A549 (cell line): ENCODE measurements at places on chromosomes 5 and 9.

GRCh38 chr9:38335686-38336085 lies 56.8 kb upstream of the ALDH1B1 start:
- DNase-seq: no peak

DNA sequence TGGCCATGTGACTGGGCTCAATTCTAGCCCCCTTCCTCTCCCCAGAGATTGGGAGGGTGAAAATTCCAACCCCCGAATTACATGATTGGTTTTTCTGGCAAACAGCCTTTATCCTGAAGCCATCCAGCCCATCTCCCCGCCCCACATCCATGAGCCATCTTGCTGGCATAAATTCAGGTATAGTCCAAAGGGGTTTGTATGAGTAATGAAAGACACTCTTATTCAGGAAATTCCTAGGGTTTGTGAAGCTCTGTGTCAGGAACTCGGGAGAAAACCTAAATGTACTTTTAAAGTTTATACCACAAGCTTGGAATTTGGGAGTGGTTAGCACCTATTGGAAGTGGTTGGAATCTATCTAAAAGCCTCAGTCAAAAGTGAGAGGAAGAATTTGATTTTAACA lies 80.6 kb upstream of the SIMC1 start:
- no peak for DNase-seq

DNA sequence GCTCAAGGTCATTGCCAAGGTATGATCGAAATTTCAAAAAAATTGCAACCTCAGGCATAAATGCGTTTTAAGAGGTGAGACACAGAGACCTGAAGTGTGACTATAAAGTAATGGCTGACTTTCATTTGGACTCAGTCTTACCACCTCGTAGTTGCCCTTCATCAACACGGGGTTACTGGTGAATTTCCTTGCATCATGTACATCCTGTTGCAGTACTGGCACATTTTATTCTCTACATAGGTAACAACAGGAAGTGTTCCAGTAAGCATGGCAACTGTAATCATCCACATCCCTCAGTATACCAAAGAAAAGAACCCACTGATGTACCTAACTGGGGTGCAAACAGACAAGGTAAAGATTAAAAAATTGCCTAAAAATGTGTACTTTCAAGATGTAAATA lies 29.3 kb downstream of the MOCS2 start:
- DNase-seq: no peak

DNA sequence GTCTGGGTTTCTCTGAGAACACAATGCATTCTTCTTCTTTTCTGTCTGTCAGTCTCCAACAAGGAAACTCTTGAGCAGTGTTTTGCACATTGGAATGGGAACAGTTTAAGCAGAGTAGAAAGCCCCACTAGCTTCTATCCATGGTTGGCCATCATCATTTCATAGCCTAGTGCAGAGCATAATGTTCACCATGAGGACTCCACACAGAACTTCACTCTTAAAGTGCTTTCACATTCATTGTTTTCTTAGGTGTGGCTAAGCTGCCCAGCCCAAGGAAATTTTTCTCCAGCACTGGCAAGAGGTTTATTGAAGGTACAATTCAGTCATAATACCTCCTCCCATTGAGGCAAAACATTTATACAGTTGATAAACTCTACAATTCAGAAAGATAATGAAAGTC lies 503.0 kb upstream of the CD180 start:
- DNase-seq: no peak

GRCh38 chr5:180873615-180874520 lies 12.8 kb upstream of the ZFP62 start:
- no peak for DNase-seq

DNA sequence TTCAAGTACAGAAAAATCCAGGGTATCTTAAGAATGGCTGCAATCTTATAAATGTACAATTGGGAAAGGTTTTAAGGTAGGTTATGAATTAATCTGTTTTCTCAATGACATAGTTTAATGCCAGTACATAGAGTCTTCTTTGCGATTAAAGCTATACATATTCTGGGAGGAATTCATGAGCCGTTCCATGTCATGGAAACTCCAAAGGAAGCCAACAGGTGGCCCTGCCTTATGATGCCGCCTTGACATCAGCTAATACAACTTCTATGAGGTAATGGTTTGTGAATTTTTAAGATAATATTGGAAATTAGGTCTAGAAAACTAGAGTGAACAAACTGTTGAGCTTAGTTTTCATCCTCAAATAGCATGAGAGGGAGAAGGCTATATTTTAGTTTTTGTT lies 713.4 kb downstream of the EFNA5 start:
- no peak for DNase-seq

DNA sequence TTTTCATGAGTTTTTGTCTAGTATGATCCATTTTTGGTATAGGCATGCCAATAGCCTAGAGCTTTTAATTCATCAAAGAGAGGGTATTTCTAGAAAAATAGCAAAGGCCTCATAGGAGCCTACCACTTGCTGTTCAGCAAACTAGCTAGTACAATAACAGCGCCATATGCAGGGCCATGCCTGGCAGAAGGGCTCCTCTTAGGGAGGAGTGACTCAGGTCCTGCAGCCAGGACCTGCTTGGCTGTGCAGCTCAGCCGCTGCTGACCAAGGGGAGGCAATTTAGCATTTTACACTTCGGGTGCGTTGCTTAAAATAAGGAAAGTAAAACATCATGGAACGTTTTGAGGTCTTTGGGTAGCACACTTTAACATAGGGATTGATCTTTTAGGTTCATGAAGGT lies 100.6 kb downstream of the TRIO start:
- no peak for DNase-seq

DNA sequence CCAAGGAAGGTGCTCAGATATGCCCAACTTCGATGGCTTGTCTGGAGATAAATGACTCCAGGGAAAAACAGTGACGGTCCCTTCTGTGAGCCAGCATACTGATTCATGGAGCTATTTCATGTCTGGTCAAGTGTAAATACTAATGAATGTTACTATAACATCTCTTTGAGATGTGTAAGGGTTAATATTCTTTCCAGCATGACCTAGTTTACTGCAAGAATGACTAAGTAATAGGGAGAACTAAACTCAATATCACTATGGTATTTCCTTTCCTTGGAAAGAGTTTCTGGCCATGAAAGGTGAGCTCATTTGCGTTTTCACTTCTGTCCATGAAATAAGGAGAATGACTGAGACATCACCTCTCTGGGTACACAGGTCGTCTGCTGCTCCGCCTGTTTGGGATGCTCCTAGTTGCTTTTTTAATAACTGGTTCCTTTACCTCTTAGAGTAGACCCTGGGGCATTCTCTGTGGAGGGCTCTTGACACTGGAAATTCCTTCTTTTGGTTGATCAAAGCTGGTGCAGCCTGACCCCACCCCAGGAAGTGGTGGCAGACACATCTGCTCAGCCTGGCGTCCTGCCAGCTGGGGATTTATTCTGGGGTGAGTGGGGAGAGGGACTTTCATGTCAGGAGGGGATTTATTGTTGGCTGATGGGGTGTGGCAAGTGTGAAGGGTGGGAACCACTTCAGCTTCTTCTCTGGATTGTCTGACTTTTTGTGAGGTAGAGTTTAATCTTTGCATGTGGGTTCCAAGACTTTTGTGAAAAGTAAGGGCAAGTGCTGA lies 250.0 kb upstream of the MPDZ start:
- DNase-seq: no peak

DNA sequence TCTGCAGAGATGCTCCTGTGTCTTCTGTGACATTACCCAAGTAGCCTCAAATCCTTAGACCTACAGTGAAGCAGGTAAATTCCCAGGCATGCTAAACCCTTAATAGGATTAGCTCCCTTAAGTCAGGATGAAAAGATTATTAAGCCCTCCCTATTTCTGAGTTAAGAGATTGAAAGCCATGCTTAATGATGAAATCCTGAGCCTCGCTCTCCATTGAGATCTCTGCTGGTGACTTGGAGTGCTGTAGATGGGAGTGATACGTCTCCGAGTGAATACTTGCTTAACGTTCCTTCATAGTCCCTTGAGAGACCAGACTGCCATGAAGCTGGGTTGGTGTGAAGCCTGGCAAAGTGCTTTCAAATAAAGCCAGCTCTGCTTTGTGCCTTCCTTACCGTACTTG lies 34.2 kb downstream of the AOPEP start:
- no peak for DNase-seq

- peak; percentile 68 for DNase-seq
Observed at GRCh38 chr9:119963798-119964372, 594.6 kb upstream of the BRINP1 start.

GRCh38 chr9:124285903-124286291 lies 28.1 kb downstream of the NEK6 start:
- peak; percentile 51 for DNase-seq

GRCh38 chr5:168316139-168316578 lies 24.7 kb downstream of the WWC1 start:
- no peak for DNase-seq

DNA sequence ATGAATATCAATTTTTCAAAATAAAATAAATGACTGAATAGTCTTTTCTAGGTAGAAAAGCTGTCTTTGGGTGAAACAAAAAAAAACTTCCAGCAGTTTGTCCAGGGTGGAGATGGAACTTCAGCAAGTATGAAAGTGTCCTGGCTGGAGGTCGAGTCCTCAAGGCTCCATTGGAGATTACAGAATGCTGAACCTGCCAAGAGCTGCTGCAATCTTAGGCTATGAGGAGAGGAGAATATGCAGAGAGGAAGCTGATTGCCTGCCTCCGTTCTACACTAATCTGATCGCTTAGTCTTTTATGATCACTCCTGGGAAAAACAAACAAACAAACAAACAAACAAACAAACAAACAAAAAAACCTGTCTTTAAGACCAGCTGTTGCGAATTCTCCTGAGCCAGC lies 50.6 kb downstream of the NREP start:
- no peak for DNase-seq

GRCh38 chr5:89268460-89268859 lies 385.5 kb upstream of the MEF2C start:
- no peak for DNase-seq

DNA sequence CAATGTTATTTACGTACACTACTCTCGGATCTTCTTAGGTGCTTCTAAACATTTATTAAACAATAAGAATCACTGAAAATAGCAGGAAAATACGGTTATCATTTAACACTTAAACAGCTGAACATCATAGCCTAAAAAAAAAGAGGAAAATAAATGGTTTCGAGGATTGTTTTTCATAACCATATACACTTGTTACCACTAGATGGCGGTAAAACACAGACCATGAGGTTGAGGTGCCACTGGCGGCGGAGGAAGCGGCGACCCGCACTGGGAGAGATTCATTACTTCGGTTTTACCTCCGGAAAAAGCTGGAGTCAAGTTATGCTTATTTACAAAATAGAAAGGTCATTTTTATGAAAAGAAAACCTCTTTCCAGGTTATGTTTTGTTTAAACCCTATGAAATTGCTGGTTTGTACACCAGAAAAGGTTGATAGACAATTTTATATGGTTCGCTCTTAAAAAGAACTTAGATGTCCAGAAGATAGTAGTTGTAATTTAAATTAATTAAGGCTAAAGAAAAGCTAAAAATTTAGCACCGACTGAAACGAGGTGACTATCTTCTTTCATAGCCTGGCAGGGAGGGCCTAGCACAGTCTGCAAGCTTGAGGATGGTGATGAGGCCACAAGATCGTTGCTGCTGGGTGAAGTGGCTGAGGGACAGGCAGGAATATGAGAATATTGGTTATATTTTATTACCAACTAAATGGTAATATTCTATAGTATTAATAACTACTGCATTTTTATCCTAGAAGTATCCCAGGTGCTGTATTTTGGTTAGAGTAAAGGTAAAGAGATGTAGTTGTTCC lies 605.7 kb downstream of the RAB3C start:
- peak; percentile 89 for DNase-seq

DNA sequence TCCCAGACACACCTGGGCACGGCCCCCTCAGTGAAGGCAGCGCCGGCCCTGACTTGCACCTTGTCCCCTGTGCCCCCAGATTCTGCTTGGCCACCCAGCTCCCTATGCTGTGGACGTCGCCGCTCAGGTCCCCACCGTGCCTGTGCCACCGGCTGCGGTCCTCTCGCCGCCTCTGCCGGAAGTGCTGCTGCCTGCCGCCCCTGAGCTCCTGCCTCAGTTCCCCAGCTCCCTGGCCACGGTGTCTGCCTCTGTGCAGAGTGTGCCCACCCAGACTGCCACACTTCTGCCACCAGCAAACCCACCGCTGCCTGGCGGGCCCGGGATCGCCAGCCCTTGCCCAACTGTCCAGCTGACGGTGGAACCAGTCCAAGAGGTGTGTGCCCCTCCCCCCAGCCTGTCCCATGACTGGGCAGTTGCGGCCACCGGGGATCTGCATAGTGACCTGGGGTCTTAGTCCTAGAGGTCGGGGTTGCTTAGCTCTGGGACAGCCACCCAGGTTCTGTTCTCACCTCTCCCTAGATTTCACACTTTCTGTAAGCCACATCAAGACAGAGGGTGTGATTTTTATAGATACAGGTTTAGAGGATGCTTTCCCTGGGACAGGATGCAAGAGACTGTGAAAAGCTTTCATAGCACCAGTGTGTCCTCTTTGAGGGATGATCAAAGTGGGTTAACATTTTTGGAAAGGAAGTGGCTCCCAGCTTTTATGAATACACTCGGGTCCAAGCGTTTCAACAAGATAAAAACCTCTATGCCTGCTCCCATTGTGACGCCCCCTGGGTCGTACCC lies 78.0 kb downstream of the WNK2 start:
- DNase-seq: no peak

- DNase-seq: no peak
Observed at GRCh38 chr9:88344013-88344412, 44.2 kb upstream of the SPIN1 start.

GRCh38 chr9:120767451-120767850 lies 25.8 kb downstream of the FBXW2 start:
- no peak for DNase-seq

DNA sequence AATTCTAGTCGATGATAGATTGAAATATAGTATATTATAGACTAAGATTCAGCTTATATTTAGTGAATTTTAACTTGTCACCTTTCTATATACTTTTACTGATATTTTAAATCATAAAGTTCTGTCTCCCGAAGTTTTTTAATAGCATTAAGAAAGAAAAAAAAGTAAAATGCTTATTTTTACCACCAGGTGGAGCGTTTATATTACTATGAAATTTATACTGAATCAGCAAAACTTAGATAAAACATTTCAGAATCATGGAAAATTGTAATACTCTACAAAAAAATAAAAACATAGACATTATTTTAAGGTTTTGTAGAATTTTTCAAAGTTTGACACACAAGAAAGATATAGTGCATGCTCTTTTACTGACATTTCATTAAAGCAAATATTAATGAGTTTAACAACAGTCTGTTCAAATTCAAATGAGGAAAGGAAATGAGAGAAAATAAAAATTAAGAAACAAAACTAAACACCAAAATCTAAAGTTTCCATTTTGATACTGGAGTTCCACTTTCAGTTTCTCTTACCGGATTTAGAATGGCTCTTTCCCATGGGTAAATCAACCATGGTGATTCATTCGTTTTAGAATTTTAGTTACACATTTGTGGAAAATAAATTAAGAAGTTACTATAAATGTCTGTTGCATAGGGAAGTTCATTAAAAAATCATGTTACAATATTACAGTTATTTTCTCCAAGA lies 1035.3 kb downstream of the CDH12 start:
- no peak for DNase-seq
